Foreskin keratinocyte (primary cell): ENCODE measurements at places on chromosomes 6 and 20. TPM values are rescaled to one million over a fixed set of nuclear protein-coding genes. Genes with fewer than 3 reads are reported as not detected.

Gene ALDH8A1
- 0.04 TPM in 1 of 2 replicates, not detected in the other for total RNA-seq

Gene TREML2
- 0.07 and 0.17 TPM in 2 replicates for total RNA-seq

Gene SEL1L2
- total RNA-seq, result not detected in 2 replicates

Gene PPP1R3G
- 0.07 and 0.10 TPM in 2 replicates for total RNA-seq

Gene DLK2
- 22.9 and 28.4 TPM in 2 replicates for total RNA-seq

Gene MTHFD1L
- 44.5 and 45.7 TPM in 2 replicates for total RNA-seq

Gene IRF4
- total RNA-seq, result not detected in 2 replicates

Gene MTFR2
- total RNA-seq, result 8.1 and 11.3 TPM in 2 replicates

Gene CTCFL
- total RNA-seq, result not detected in 2 replicates

Gene OR2J3
- not detected in 2 replicates for total RNA-seq

Gene PRSS16
- 3.8 and 5.1 TPM in 2 replicates for total RNA-seq

Gene ANKRD66
- total RNA-seq, result not detected in 2 replicates

Gene POM121L2
- not detected in 2 replicates for total RNA-seq

Gene UNC93A
- total RNA-seq, result not detected in 2 replicates

Gene SIRPA
- total RNA-seq, result 26.8 and 35.1 TPM in 2 replicates

Gene WFDC8
- not detected in 2 replicates for total RNA-seq

Gene COL9A1
- not detected in 2 replicates for total RNA-seq

Gene PRDM1
- total RNA-seq, result 10.1 and 19.6 TPM in 2 replicates

Gene BPIFB1
- total RNA-seq, result not detected in 2 replicates

Gene TRIM15
- not detected in 2 replicates for total RNA-seq

Gene ADA
- 16.1 and 17.6 TPM in 2 replicates for total RNA-seq

Gene ASIP
- not detected in 2 replicates for total RNA-seq

Gene TNF
- total RNA-seq, result 4.7 and 10.5 TPM in 2 replicates

Gene PSMB8
- 88.1 and 89.7 TPM in 2 replicates for total RNA-seq

Gene LINC00237
- not detected in 2 replicates for total RNA-seq

Gene PPIL1
- total RNA-seq, result 61.6 and 65.7 TPM in 2 replicates

Gene ECT2L
- not detected in 2 replicates for total RNA-seq

Gene TSHZ2
- total RNA-seq, result 1.3 and 1.6 TPM in 2 replicates

Gene SF3B5
- 161 and 165 TPM in 2 replicates for total RNA-seq

Gene FANCE
- total RNA-seq, result 14.0 and 14.5 TPM in 2 replicates

Gene BPIFB4
- total RNA-seq, result not detected in 2 replicates

Gene PPARD
- total RNA-seq, result 16.9 and 18.6 TPM in 2 replicates

Gene CST2
- not detected in 2 replicates for total RNA-seq

Gene TSBP1
- total RNA-seq, result not detected in 2 replicates

Gene HS3ST5
- total RNA-seq, result not detected in 2 replicates

Gene SH3BGRL2
- 5.7 and 8.6 TPM in 2 replicates for total RNA-seq

Gene ARMC2
- 2.4 and 3.0 TPM in 2 replicates for total RNA-seq

Gene HTR1E
- not detected in 2 replicates for total RNA-seq

Gene GPR6
- total RNA-seq, result not detected in 2 replicates

Gene FKBP1C
- total RNA-seq, result 0.46 and 3.1 TPM in 2 replicates

Gene SLC16A10
- 0.07 and 0.14 TPM in 2 replicates for total RNA-seq

Gene MPC1
- total RNA-seq, result 22.8 and 28.9 TPM in 2 replicates
